ENCODE measurements at places on chromosomes 12 and 14.

GRCh38 chr12:2624543-2625288 lies 170.1 kb upstream of the FKBP4 start:
- peak; percentile 57 for DNase-seq

GRCh38 chr12:56908136-56908535 lies 26.1 kb downstream of the SDR9C7 start:
- DNase-seq, result no peak

DNA sequence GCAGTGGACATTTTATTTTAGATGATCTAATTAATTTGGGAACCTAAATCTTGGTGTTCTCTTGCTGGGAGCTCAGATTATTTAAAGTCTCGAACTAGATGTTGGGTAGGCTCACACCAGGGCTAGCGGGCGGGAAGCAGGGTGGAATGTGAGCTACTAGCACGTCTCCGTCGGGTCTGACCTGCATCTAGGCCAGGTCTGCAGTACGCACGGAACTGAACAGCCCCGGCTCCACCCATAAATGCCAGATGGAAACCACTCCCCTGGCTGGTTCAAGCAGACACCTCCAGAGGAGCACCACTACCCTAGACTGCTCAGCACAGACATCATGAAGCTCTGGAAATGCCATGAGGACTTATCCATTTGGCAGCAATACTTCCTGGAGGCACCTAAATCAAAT lies 10.3 kb downstream of the ZNF605 start:
- DNase-seq, result no peak

GRCh38 chr12:15534874-15535273 lies 212.6 kb downstream of the PTPRO start:
- DNase-seq, result peak; percentile 61

DNA sequence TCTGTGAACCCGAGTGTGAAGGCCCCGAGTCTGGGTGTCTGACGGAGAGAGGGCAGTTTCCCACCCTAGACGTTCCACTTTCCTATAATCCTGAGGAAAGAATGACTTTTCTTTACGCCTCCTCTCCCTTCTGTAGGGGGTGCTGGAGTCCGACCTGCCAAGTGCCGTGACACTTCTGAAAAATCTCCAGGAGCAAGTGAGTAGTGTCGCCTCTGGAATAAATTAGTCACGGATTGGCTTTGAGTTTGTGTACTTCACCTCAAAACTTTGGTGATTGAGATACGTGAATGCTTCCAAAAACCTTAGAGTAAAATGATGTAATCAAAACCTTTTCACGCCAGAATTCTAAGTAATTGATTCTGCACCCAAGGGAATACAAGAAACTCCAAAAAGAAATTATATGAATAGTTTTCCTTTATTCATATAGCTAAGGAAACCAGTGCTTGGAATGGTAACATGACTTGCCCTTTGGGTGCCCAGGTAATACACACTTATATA lies 452 bp downstream of the NGDN start:
- DNase-seq, result no peak

DNA sequence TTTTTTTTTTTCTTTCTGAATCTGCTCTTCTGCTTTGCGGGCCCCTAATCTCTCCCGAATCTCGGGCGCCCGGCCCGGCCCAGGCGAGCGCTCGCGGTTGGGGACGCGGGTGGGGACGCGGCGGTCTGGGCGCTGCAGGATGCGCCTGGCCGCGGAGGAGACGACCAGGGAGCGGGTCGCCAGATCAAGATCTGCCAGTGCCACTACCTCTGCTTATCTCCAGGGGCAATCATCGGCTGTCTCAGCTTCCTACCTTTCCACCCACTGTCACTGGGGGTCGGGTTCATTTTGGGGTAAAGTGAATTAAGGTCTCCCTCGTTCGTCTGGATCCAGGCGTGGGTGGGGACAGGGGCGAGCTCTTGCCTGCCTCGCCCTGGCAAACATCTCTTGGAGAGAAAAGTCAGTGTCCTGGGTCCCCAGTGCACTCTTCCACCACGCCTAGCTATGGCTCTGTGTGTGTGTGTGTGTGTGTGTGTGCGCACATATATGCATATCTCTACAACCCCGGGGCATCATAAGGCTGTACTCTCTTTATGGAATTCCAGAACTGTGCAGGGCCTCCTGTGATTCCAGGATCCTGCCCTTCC lies 422.3 kb downstream of the VRK1 start:
- DNase-seq, result no peak

GRCh38 chr12:101051151-101051550 lies 158.9 kb downstream of the SLC5A8 start:
- no peak for DNase-seq

- DNase-seq, result no peak
Measured at GRCh38 chr12:123991372-123991951, 18.4 kb downstream of the ZNF664 start.

- peak; percentile 72 for DNase-seq
Measured at GRCh38 chr12:121465921-121466793, 66.2 kb downstream of the RNF34 start.

GRCh38 chr14:58942516-58942915 lies 246.0 kb upstream of the DAAM1 start:
- DNase-seq, result no peak

DNA sequence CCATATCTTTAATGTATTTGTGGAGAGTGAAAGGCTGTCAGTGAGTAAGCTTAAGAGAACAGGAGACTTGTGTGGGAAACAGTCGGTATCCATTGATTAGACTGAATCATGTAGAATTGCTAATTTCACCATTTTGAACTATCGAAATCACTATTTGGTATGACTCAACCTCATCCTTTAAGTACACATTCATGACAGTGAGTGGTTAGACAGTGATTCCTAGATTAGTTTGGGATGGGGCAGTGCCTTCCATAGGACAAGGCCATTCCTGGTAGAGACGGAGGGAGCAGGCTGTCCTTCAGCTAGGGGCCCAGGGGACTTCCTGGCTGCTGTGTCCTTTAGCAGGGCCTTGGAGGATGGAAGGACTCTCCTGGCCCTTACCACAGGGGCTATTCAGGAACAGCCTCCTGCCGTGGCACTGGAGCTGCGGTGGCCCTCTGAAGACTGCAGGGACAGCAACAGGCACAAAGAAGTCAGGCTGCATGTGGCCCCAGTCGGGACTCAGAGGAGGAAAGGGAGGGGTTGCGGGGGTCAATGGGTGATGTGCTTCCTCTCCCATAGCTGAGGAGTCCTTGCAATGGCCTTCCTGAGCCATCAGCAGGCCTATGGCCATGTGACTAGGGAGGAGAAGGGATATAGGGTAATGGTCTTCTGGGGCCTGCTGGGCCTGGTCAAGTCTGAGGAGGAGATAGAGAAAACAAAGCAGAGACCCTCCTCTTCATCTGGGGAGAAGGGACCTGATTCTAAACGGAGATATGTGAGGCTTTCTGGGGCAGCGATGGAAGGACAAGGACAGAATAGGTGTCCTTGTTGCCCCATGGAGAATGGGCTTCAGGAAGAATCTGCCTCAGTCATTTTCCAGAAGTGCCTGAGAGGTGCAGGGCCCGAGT lies 11.2 kb downstream of the SERPINA1 start:
- DNase-seq, result no peak

DNA sequence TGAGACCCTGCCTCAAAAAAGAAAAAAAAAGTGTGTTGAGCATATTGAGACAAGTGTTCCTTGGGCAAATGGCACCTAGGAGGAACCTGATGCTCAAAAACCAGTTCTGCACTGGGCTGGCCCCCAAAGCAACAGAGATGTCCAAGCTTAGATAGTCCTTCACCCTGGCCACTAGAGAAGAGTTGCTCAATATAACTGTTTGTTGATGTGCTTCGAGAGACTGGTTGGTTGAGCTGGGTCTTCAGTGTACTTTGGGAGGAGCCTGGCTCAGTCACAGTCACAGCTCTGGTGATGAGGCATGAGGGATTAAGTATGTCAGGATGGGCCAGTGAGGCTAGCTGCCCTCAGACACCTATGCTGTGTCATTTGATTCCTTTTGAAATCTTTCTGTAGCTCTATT lies 38.0 kb downstream of the SLC2A14 start:
- DNase-seq, result no peak

DNA sequence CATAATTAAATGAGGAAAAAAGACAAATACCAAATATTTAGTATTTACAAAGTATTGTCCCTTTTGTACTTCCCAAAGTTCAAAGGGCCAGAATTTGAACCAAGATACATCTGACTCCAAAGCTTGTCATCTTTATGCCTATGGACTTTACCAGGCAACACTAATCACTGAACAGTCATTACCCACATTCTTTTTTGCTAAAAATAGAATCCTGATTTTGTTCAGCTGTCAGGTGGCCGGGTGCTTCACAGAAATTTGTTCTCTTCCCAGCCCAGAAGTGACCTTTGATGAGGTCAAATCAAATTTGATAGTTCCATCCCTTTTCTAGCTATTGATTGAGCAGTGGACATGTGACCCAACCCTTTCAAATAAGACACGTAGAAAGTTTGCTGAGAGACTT lies 121.6 kb downstream of the LLPH start:
- no peak for DNase-seq

DNA sequence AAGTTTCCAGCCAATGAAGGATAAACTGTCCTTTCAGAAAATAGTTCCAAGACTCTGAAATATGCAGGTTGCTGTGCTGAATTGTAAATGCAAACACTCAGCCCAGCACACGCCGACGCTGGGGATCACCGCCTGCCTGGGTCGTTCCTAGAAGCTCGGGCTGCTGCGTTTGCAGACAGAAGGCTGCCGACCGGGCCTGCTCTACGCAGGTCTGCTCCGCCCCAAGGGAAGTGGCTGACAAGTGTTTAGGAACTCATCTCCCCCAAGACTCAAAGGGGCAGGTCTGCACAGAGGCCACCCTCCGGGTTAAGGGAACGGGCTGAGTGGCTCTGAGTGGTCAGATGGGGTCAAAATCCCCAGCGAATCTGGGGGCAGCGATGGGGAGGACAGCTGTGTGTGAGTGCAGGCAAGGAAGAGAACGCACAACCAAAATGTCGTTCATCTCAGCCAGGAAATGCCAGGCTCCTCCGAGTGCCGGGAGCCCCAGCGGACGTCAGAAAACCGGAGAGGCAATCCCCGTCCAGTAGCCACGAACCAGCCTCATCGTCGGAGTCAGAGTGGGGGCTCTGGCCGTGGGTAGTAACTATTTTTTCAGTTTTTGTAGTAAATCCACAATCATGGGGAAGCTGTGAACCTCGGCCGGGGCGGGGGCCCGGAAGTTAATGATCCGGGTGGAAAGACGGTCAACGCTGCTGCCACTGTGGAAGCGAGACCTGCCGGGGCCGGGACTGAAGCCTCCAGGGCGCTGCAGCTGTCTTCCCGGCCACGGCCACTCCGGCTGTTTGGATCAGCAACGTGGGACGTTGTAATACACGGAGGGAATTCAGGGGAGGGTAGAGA lies 6.0 kb downstream of the GALNT9 start:
- peak; percentile 49 for DNase-seq

DNA sequence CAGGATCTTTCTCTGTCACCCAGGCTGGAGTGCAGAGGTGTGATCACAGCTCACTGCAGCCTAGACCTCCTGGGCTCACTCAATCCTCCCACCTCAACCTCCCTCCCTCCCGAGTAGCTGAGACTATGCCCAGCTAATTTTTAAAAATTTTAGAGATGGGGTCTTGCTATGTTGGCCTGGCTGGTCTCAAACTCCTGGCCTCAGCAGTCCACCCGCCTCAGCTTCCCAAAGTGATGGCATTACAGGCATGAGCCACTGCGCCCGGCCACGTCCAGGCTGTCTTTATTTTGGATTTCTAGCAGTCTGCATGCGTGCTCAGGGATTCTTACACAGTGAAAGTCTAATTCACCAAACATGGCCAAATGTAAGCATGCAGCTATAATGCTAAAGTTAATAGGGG lies 17.8 kb downstream of the SLC8B1 start:
- no peak for DNase-seq

DNA sequence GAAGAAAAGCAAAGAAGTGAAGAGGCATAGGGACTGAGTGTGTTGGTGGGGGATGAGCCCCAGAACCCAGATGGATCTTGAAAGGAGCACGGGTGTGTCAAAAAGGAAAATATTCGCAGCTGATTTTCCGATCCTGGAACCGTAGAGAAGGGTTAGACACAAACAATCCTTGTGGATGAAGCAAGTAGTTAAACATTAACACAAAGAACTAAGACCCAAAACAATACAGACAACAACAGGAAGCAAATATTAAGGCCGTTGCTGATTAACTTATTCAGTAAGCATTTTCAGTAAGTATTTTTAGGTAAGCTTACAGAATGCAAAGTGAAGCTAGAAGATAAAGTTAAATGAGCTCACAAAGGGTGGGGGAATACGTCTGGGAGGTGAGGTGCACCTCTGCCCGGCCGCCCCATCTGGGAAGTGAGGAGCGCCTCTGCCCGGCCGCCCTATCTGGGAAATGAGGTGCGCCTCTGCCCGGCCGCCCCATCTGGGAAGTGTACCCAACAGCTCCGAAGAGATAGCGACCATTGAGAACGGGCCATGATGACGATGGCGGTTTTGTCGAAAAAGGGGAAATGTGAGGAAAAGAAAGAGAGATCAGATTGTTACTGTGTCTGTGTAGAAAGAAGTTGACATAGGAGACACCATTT lies 62.8 kb upstream of the PRB2 start:
- DNase-seq, result no peak
